ENCODE measurements at places on chromosomes 7 and 10.

DNA sequence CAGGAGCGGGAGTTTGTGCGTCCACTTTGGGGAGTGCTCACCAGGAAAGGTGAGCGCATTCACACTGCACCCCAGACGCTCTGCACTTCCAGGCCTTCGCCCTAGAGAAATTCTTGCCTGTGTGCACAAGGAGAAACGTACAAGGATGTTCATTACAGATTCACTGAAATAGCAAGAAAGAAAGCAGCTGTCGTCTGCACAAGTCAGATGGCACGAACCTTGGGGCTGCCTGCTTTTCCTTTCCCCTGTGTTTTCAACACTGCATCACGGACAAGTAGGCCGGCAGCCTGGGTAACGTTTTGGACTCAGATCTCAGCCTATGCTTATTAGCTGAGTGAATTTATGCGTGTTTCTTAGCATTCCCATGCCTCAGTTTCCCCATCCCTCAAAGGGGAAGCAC lies 546.8 kb upstream of the FOXK1 start:
- no peak for DNase-seq

- DNase-seq = no peak
Measured at GRCh38 chr7:828793-829561, 3.3 kb upstream of the SUN1 start.

GRCh38 chr7:135977742-135978066 lies 545 bp upstream of the MTPN start:
- DNase-seq = no peak

GRCh38 chr7:25680636-25681035 lies 452.4 kb upstream of the NPVF start:
- DNase-seq = no peak

DNA sequence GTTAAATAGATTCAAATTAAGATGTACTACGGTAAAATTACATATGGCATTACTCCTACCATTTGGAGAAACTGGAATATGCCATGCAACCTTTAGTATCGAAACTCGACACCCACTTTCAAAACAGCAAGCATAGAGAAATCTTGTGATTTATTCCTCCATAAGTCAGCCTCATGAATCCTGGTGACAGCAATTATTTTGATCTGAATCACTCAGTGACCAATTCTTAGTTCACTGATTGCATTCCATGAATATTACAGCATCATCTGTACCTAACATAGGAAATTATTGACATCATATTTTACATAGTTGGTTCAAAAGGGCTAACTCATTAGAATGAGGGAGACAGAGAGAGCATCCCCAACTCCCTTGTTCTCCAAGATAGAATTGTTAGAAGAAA lies 89.6 kb downstream of the CACNB2 start:
- no peak for DNase-seq

All from GM12864 (cell line).